ENCODE measurements at places on chromosomes 5 and 9. TPM values are rescaled to one million over a fixed set of nuclear protein-coding genes. Genes with fewer than 3 reads are reported as not detected.

CCIN gene
- total RNA-seq, result 0.87 TPM

PAEP gene
- total RNA-seq, result not detected

ABLIM3 gene
- total RNA-seq, result 190 TPM

CCDC180 gene
- 2.8 TPM for total RNA-seq

OLFML2A gene
- total RNA-seq, result 10.7 TPM

FOXD4L6 gene
- total RNA-seq, result not detected

MOB3B gene
- total RNA-seq, result 3.8 TPM

DNA sequence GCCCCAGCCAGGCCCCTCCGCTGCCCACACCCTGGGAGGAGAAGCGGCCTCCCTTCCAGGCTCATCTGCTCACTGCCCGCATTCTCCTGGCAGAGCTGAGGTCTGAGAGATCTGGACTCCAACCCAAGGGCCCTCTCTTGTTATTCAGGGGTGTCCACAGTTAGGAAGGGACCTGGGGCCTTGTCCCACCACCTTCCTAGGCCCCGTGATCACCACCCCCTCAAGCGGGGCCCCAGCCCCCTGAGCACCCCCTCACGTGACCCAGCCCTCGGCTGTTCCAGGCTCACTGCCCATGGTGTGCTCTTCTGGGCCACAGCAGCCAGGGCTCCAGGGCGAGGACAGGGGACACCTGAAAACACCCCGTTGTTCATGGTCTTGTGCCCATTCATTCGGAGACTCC is 48.7 kb downstream of the NEURL1B start:
- no peak for DNase-seq

- DNase-seq, result no peak
Measured at GRCh38 chr5:97636766-97637165, 453.7 kb upstream of the RIOK2 start.

DNA sequence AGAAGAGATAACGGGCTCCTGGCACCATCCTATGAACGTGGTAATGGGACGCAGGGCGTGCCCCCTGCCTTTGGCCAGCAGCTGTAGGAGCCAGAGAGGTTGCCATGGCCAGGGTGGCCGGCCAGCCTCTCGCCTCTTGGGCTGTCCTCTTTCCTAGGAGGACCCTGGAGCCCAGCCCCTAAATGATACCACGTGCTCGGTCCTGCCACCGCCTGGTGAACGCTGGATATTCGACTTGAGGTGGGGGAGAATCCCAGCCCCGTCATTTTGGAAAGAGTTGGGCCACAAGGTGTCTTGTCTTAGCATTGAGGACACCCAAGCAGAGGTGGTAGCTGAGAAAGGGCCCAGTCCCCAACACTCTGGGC is 391 bp upstream of the NRG2 start:
- DNase-seq, result no peak

DNA sequence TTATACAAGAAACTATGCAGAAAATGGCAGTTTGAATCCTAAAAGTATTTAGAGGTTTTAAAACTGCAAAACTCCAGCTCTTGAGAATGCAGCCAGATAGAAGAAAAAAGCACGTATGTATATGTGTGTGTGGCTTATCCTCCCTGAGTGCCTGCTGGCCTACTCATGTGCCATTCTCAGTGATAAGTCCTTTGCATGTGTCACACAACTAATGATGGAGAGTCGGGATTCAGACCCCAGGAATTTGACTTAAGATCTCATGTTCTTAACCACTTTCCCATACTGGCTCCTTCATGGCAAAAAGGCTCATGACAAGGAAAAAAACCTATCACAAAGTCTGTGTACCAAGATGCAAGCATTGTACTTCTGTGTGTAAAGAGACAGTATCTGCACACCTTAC is 26.6 kb downstream of the SMARCA2 start:
- no peak for DNase-seq

- no peak for DNase-seq
Measured at GRCh38 chr9:36731068-36731956, 158.6 kb downstream of the MELK start.

GRCh38 chr9:113577525-113578261 is 114.2 kb downstream of the RGS3 start:
- DNase-seq, result no peak

- DNase-seq, result no peak
Measured at GRCh38 chr5:59533730-59534108, 359.8 kb downstream of the PDE4D start.

- no peak for DNase-seq
Measured at GRCh38 chr5:131289738-131290137, 25.9 kb downstream of the CDC42SE2 start.

- DNase-seq, result no peak
Measured at GRCh38 chr9:16145196-16145950, 592.5 kb downstream of the CCDC171 start.

- no peak for DNase-seq
Measured at GRCh38 chr5:133086366-133086875, 34.6 kb downstream of the HSPA4 start.

DNA sequence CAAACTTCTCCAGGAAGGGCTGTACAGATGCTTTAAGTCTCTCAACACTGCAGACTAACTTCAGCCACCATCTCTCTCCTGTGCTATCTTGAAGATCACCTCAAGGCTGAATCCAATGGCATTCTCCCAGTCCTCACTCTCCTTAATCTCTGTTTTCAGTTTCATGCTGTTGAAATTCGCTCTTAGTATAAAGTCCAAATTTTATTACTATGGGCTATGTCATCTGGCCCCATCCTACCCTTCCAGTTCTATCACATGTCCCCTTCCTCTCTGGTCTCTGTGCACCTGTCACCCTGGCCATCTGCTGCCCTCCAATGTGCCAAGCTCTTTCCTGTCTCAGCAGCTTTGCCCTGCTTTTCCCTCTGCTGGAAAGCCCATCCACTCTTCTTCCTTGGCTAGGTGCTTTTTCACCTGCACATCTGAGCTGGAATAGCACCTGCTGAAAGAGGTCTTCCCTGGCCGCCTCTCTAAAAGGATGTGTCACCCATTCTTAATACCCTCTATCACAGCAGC is 284.7 kb upstream of the MAP3K1 start:
- DNase-seq, result no peak

DNA sequence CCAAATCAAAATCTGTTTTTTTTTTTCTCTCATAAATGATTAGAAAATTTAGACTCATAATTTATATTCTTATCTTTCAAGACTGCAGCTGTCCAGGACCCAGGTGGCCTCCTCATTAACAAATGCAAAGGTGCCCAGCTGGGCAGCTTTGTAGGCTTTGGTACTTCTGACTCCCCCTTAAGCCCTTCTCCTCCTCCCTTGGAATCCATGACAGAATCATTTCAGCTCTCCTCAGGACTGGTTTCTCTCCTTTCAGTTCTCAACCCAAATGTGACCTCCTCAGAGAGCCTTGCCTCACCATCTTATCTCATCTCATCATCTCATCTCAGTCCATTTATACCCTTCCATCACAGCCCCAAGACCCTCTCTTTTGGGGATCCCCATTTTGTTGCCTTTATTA is 221.7 kb downstream of the KIAA0825 start:
- DNase-seq, result no peak

DNA sequence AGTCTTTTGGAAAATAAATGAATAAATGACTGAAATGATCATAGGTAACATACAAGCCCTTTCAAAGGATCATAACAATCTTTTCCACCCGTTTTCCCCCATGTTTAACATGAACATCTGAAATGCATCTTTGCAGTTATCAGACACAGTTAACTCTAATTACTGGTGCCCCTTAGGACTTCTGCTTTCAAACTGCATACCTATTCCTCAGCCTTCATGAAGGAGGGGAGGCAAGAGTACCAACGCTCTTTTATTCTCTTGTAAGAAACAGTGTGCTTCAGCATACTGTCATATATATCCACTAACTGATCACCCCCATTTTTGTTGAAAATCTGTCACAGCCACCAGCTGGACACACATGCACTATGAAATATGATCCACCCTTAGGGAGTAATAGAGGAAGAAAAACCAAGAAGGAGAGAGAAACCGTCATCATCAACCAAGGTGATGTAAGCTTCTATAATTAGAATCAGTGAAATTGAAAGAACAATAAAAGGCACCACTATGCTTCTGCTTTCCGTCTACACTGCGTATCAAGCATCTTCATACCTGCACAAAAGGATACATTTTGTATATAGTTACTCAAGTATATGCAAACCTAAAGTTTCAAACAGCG is 98.7 kb downstream of the RAPGEF6 start:
- DNase-seq, result no peak

GRCh38 chr5:94228791-94229190 is 389.6 kb downstream of the KIAA0825 start:
- DNase-seq, result no peak

DNA sequence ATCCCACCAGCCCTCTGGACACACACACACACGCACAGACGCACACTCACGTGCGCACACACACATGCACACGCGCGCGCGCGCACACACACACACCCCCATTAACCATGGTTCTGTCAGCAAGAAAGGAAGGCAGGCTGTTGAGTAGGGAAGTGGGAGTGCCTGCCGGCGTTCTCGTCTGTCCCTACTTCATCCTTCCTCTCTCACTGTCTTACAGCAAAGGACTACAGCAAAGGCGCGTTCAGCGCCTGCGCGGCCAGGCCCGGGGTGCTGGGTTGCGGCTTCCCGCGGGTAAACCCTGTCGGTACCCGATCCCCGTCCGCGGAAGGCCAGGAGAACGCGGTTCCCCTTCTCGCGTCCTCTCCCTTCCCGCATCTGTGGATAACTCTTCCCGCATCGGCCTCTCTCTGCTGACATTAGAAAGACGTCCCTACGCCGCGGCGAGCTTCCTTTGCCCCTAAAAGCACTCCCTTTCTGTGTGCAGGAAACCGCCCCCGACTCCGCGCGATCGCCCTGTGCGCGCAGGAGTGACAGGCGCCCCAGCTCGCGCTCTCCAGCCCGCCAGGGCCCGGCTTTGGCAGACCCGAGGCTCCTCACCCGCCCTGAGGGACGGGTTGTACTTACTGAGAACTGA is 219.2 kb downstream of the AGTPBP1 start:
- DNase-seq, result no peak

DNA sequence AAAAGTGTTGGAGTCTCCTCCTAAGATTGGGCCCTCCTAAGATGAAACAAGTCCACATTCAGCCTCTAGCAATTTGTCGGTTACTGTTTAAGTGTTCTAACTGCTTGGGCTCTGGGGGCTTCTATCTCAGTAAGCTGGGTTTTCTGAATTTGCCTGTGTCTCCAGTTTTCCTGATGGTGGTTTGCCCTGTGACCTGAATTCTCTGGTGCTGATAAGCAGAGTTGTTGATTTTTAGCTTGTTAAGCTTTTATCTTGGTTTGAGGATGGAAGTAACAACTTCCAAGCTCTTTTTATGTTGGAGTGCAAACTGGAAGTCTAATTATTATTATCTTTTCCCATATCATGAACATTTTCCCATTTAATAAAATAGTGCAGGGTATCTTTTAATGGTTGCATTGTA is 30.9 kb downstream of the HSD17B4 start:
- no peak for DNase-seq

DNA sequence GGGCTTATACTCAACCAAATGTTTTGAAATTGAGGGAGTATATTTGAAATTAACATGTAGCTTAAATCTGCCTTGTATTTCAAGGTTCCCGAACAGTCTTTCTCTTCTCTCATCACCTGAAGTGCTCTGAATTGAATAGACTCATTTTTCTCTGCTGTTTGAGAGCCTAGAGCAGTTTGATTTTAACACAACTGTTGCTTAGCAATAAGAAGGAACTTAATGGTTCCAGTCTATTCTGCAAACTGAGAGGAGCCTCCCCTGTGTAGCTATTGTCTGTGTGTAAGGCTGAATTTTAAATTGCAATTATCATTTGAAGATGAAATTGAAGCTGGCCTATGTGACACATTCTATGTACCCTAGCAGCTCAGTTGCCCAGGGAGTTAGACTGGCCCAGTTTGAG is 87.1 kb upstream of the CKMT2 start:
- DNase-seq, result no peak

- no peak for DNase-seq
Measured at GRCh38 chr5:172724242-172725183, 46.5 kb downstream of the DUSP1 start.

- DNase-seq, result no peak
Measured at GRCh38 chr9:81474792-81475191, 214.6 kb downstream of the TLE1 start.

DNA sequence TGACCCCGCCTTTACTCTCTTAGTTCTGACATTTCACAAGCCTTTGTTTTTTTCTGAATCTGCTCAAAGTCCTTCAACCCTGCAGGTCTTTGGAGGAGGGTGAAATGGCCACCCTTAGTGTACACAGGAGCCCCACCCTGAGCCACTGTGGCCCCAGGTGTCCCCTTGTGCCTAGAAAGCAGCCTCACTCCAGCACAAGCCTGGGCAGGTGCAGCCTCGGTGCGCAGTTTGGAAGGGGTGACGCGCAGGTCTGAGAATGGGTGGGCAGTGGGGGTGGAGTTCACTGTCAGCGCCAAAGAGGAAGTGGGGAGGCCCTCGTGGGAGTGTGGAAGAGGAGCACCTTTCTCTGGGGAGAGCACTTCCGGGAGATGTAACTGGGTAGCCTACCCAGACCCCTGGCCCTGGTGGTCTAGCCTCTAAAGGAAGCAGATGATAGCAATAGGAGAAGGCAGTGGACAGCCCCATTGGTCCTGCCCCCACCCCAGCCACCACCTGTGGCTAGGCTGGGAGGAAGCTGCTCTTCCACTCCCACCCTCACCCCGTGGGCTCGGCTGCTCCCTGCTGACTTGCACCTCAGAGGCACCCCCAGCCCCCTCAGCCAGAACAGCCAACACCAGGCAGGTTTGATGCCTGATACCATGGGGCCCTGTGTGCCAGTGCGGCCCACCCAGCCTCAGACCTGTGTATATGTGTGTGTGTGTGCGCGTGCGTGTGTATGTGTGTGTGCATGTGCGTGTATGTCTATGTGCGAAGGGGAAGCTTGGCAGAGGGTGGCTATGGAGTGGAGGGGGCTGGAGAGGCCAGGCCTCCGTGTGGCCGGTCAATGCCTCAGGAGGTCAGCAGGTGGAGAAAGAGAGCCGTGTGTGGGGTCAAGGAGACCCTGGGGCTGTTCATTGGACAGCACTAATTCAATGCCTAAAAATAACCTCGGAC is 16.8 kb upstream of the DAB2IP start:
- no peak for DNase-seq

- DNase-seq, result no peak
Measured at GRCh38 chr9:14366076-14366475, 52.1 kb upstream of the NFIB start.

DNA sequence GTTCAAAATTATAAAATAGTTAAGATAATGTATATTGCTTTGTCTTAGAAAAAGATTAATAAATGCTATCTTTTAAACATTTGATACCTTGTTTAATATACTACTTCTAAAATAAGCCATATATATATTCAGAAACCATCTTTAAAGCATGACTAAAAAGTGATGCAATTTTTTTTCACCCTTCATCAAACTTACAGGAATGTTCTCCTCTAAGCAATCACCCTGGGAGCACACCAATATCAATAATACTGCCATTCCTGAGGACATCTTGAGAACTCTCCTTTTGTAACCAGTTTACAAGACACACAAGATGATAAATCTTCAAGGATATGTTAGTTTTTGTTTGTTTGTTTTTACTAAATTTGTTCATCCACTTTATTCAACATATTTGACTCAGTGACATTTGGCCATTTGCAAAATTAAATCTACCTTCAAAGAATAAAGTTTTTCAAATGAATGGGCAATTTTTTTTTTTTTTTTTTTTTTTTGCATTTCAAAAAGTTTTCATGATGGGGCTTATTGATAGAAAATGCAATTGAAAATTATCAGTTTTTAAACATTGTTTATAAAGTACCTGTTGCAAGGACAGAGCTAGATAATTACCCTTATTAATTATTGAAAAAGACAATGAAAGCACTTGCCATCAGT is 17.2 kb downstream of the FOXD1 start:
- no peak for DNase-seq

GRCh38 chr9:19925674-19926503 is 137.1 kb upstream of the SLC24A2 start:
- DNase-seq, result no peak
